Stimulated activated CD4-positive, alpha-beta T cell treated with anti-CD3 and anti-CD28 coated beads, Interleukin-1b, Interleukin-23, amount 100 ng/mL, for 4 hours (primary cell): ENCODE measurements at places on chromosomes 4 and X.

GRCh38 chr4:104896660-104897645 is 249.7 kb upstream of the TET2 start:
- no peak for DNase-seq

DNA sequence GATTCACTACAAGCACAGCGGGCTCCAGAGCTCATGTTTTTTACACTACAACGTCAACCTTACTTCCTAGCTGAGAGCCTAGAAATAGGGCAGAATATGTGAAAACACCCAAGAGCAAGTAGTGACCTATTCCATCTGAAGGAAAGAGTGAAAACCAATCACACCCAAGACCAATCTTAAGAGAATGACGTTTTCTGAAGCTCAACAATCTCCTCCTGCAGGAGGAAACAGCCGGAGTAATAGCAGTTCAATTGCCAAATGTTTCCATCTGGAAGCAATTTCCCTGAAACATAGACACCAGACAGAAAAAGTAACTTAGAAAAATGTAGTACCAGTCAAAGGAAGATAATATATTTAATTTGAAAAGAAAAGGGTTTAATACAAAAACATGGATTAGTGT is 142.4 kb downstream of the ANXA5 start:
- no peak for DNase-seq

- no peak for DNase-seq
Observed at GRCh38 chrX:106249706-106250379, 81.7 kb downstream of the PWWP3B start.

DNA sequence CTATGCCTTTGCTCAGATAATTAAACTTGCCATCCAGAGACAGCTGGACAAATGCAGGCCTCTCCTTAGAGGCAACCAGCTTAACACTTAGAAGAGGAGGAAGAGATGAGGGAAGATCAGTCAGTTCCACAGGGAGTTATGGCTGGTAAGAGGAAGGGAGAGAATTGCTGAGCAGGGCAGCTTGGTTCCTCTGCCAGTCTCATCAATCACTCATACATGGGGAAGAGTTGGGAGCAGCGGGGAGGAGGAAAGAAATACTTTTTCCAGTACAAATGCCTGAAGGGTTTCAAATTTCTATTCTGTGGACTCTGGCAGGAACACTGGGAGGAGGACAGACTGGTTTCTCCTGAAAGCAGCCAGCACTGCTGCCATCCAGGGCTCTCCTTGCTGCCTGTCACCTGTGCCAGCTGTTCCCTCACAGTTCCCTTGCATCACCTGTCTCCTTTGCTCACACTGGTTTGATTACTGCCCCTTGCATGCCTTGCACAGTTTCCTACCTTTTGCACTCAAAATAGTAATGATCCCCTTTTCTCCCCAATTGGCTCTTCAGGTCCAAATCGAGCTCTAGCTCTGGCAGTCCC is 59.5 kb downstream of the PGRMC2 start:
- no peak for DNase-seq

DNA sequence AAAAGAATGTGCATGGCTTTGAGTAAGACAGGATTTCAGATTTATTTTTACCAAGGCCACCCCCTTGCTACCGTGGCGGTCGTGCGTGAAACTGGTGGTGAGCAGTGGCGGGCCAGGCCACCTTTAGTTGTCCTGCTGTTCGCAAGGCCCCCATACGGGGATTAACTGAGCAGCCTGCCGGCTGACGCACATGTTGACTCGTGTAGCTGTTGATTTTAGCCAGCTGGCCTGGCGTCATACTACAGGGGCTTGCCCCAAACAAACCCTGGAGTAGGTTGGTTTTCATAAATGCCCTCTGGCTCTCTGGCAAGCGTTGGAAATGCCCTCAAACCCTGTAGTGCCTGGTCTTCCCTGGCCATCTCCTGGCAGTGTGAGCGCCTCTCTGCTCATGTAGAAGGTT is 28.4 kb downstream of the WFS1 start:
- no peak for DNase-seq

GRCh38 chr4:105741548-105741947 is 33.0 kb downstream of the GSTCD start:
- no peak for DNase-seq
